ENCODE measurements at places on chromosomes 11 and 22. TPM values are rescaled to one million over a fixed set of nuclear protein-coding genes. Genes with fewer than 3 reads are reported as not detected.

OR5P2 gene
- polyA plus RNA-seq = not detected

TBX10 gene
- not detected for polyA plus RNA-seq

TEX54 gene
- 3.2 TPM for polyA plus RNA-seq

DNA sequence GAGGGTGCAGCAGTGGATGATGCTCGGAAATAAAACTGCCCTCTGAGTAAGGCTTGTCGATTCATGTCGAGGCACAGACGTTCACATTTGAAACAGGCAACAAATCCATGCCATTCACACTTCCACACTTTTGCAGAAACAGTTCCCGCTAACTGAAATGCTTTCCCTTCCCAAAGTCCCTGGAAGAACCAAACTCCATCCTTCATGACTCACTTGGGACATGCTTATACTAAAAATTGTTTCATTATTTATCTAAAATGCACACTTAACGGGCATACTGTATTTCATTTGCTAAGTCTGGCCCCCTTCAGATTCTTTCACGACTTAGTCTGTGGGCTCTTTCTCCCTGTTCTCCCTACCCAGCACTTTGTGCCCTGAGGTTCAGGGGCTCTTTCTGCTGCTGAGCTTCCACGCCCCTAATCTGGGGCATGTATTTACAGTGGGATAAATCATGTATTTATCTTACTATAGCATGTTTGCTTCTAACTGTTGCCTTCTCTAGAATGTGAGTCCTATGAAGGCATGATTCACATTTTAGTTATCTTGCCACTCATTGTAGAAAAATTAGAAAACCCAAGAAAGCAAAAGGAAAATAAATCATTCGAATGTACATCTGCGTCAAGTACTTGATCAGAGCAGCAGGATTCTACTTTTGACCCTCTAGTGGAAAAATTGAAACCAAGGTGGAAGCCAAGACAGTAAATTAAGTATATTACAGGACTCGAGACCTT, 12.5 kb downstream of the SCGB1A1 start:
- H3K27ac ChIP-seq = no peak overlapping the region
- no peak for DNase-seq
- H3K4me1 ChIP-seq = peaks cover 48% of the 10 kb centered on the region
- H3K27me3 ChIP-seq = peaks cover 6% of the 10 kb centered on the region
- H3K36me3 ChIP-seq = no peaks in the 10 kb centered on the region

RGL4 gene
- polyA plus RNA-seq = 1.8 TPM

LYVE1 gene
- polyA plus RNA-seq = 0.38 TPM

- H3K27ac ChIP-seq = peak overlapping the region; percentile 86
- peak; percentile 83 for DNase-seq
- H3K27me3 ChIP-seq = no peaks in the 10 kb centered on the region
- peak overlapping the region; percentile 95 for H3K4me3 ChIP-seq
- H3K4me1 ChIP-seq = peaks cover 20% of the 10 kb centered on the region
- H3K36me3 ChIP-seq = no peaks in the 10 kb centered on the region
These were observed 89.1 kb downstream of the RPS6KA4 start for GRCh38 chr11:64447831-64448598.

SDF2L1 gene
- 37.4 TPM for polyA plus RNA-seq

- DNase-seq = no peak
- H3K27ac ChIP-seq = peak overlapping the region; percentile 54
- H3K36me3 ChIP-seq = no peaks in the 10 kb centered on the region
- H3K27me3 ChIP-seq = no peaks in the 10 kb centered on the region
These were observed 92.9 kb downstream of the PTPRJ start for GRCh38 chr11:48073031-48073861.

DNA sequence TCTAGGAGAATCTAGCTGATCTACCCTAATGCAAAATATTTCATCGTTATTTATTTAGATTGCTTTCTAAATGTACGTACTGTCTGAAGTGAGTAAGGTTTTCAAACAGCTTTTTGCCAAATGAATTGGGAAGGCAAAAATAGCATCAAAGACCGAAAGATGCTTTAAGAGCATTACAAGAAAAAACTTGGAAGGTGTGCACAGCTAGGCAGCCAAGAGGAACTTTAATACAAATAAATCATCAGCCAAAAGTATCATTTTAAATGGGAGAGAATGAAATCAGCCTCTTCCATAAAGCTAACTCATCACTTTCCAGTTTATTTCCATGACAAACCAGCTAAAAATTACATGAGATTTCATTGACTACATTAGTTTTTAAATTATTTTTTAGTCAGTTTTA, 30.2 kb upstream of the CFAP300 start:
- H3K27me3 ChIP-seq = peaks cover 12% of the 10 kb centered on the region
- H3K4me3 ChIP-seq = no peak overlapping the region
- no peaks in the 10 kb centered on the region for H3K36me3 ChIP-seq
- no peaks in the 10 kb centered on the region for H3K4me1 ChIP-seq
- no peak overlapping the region for H3K27ac ChIP-seq
- DNase-seq = no peak

DNA sequence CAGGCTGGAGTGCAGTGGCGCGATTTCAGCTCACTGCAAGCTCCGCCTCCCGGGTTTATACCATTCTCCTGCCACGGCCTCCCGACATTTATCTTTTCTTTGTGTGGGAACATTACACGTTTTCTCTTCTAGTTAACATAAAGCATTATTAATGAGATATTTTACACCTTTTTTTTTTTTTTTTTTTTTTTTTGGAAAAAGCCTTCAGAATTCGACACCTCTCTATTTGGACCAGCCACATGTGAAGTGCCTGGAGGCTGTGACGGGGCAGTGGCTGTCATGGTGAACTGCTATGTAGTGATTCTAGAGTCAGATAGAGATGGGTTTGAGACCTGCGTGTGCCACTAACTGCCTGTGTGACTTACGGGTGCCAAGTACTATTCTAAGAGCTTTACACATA, 64.3 kb downstream of the SMIM38 start:
- H3K36me3 ChIP-seq = no peaks in the 10 kb centered on the region
- H3K4me3 ChIP-seq = no peak overlapping the region
- no peak for DNase-seq
- peaks cover 23% of the 10 kb centered on the region for H3K27me3 ChIP-seq
- no peaks in the 10 kb centered on the region for H3K4me1 ChIP-seq

DNA sequence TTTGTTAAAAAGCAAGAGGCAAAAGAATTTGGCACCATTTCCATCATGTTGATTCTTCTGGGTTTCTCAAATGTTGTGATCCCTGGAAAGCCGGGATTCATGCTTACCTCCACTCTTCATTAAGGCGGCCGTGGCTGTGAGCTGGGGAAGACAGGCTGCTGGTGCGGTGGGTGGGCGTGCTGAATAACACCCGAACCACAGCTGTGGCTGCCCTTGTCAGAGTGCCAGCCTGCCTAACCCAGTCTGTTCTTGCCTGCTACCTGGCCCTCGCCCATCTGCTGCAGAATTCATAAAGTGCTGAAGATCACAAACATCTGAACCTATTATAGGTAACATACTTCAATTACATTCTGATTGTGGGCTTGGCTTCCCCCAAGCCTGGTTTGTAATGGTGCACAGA, 95.8 kb upstream of the RCN1 start:
- H3K27me3 ChIP-seq = no peaks in the 10 kb centered on the region
- no peaks in the 10 kb centered on the region for H3K36me3 ChIP-seq
- DNase-seq = no peak
- H3K27ac ChIP-seq = no peak overlapping the region
- no peak overlapping the region for H3K4me3 ChIP-seq
- H3K4me1 ChIP-seq = no peaks in the 10 kb centered on the region

DNA sequence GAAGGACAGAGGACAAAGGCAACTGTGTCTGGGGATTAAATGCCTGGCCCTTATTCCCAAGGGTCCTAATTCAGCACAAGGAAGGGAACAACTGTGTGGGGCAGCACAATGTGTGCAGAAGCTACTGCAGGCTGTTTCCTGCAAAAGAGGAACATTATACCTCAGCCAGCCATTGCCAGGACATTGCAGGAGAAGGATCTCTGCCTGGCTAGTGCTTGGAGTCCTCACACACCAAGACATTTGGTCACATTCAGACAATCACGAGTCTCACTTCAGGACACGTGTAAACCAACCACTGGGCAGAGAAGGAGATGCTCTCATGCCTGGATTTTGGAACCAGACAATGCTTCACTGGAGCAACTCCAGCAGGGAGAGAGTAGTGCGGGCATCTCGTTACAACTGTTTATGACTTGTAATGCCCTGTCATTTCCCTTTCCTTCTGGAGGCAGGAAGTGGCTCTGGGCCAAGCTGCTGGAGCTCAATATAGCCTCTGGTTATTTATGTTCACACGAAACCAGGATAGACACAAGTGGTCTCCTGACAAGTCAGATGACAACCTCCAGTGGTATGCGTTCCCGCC, 23.9 kb upstream of the ZC3H12C start:
- peaks cover 55% of the 10 kb centered on the region for H3K27me3 ChIP-seq
- no peak overlapping the region for H3K27ac ChIP-seq
- H3K4me1 ChIP-seq = no peaks in the 10 kb centered on the region
- H3K4me3 ChIP-seq = no peak overlapping the region
- no peaks in the 10 kb centered on the region for H3K36me3 ChIP-seq
- DNase-seq = no peak

- no peak for DNase-seq
- no peaks in the 10 kb centered on the region for H3K36me3 ChIP-seq
- no peak overlapping the region for H3K27ac ChIP-seq
- H3K4me1 ChIP-seq = no peaks in the 10 kb centered on the region
- no peaks in the 10 kb centered on the region for H3K27me3 ChIP-seq
- peak overlapping the region; percentile 31 for H3K4me3 ChIP-seq
These were observed 64.6 kb downstream of the MYEOV start for GRCh38 chr11:69358398-69359020.

- no peak for DNase-seq
- peaks cover 72% of the 10 kb centered on the region for H3K4me1 ChIP-seq
- peak overlapping the region; percentile 92 for H3K27ac ChIP-seq
These were observed 806 bp downstream of the ARAP1 start for GRCh38 chr11:72751116-72752087.

CDC42BPG gene
- polyA plus RNA-seq = 0.17 TPM

DNA sequence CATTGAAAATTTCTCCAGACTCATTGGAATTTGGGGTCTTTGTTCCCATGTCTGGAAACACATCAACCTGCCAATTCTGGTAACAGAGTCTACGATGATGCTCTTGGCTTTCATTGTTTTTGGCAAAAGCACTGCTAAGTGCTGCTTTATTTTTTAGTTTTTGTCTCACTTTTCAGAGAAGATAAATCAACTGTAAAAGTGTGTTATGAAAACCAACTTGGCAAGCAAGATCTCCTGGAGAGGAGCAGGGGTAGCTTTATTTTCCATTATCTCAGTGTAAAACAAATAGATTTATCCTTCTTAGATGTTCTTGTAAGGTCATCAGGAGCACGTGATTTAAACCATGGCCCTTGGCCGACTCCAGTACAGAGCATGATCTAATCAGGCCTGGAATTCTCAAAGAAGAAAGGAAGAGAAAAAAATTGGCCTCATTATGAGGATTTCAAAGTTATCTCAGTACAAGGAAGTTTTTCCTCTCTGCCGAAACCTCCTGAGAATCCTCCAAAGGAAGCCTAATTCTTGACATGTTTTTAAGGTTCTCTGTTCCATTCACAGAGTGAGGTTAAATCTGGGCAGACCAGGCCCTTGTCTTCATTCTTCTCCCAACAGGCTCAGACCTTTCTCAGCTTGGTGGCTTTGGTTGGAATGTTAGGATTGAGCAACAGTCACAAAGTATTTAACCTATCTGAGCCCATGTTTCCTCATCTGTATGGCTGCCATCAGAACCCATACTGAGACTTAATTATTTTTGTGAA, 16.4 kb upstream of the PAMR1 start:
- H3K4me1 ChIP-seq = peaks cover 6% of the 10 kb centered on the region
- H3K27ac ChIP-seq = no peak overlapping the region
- H3K36me3 ChIP-seq = no peaks in the 10 kb centered on the region
- H3K27me3 ChIP-seq = peaks cover 4% of the 10 kb centered on the region

- no peaks in the 10 kb centered on the region for H3K27me3 ChIP-seq
- no peak overlapping the region for H3K27ac ChIP-seq
- no peaks in the 10 kb centered on the region for H3K4me1 ChIP-seq
- H3K4me3 ChIP-seq = no peak overlapping the region
- H3K36me3 ChIP-seq = peaks cover 14% of the 10 kb centered on the region
These were observed 3.7 kb downstream of the SERPIND1 start for GRCh38 chr22:20777420-20778177.

UCP3 gene
- polyA plus RNA-seq = 0.09 TPM

ADM2 gene
- polyA plus RNA-seq = 0.20 TPM

DNA sequence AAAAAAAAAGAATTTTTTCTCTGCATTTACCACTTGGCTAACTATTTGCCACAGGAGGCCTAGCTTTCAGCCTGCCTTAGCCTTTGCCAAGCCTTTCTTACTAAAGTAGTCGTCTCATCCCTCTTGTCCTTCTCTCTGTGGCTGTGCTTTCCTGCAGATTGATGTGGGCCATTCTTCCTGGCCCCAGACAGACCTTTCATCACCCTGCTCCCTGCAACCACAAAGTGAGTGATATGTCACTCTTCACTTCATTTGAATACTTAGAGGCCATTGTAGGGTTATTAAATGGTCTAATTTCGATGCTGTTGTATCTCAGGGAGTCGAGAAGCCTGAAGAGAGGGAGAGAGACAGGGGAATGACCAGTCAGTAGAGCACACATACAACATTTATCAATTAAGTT, 37.6 kb downstream of the ART5 start:
- DNase-seq = no peak
- H3K27me3 ChIP-seq = peaks cover 6% of the 10 kb centered on the region
- H3K27ac ChIP-seq = no peak overlapping the region
- no peaks in the 10 kb centered on the region for H3K4me1 ChIP-seq
- no peaks in the 10 kb centered on the region for H3K36me3 ChIP-seq

DNA sequence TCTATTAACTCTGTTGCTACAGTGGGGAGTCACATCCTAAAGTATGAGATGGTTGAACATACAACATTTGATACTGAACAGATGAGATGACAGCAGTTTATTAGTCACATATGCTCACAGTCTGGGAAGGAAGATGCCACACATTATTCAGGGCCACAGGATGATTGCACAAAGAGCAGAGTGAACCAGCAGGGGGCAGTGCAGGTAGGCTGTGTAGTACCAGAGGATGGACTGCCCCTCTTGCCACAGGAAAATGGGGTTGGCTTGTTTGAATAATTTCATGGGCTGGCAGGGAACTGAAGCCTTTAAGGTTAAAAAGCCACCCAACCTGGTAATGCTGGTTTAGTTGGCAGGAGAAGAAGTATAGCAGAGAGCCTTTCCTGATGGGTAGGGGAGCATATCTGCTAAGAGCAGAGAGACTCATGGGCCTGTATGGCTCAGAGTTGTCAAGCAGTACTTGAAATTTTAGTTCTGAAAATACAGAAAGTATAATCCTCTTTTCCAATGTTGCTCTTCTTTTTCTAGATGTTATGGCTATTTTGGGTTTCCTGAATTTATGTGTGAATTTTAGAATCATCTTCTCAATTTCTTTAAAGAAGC, 180.4 kb upstream of the B3GAT1 start:
- H3K4me1 ChIP-seq = no peaks in the 10 kb centered on the region
- no peaks in the 10 kb centered on the region for H3K36me3 ChIP-seq
- no peak for DNase-seq
- no peak overlapping the region for H3K27ac ChIP-seq

TLCD5 gene
- not detected for polyA plus RNA-seq

PLCB3 gene
- 0.12 TPM for polyA plus RNA-seq

GRCh38 chr11:124807201-124807600, 7.0 kb upstream of the MSANTD2 start:
- H3K27ac ChIP-seq = no peak overlapping the region
- no peaks in the 10 kb centered on the region for H3K27me3 ChIP-seq
- no peak for DNase-seq
- no peak overlapping the region for H3K4me3 ChIP-seq
